Left lung (tissue), 14 donors: ENCODE measurements at places on chromosomes 2 and 18.

DNA sequence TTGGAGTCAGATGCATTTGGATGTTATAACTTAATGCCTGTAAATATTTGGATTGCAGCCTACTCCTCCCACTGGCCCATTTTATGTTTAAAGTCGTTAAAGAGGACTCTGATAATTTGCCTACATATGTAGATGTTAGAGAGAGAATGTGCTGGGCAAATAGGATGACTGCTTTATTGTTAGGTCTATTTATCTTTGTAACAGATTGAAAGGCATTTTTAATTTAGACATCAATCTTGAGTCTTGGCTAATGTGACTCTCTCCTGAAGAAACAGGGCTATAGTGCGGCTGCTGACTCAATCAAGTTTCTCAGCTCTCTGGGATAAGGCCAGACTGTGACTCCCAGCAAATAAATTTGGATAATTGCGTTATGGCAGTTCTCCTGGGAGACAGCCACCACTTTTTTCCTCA is 1101.4 kb downstream of the CBLN2 start:
- DNase-seq = peak; percentile 39

- no peak for DNase-seq
Measured at GRCh38 chr2:63639344-63639743, 50.6 kb downstream of the MDH1 start.

- no peak for DNase-seq
Measured at GRCh38 chr2:76080154-76080553, 369.4 kb upstream of the GCFC2 start.

GRCh38 chr2:206535260-206535986 is 92.1 kb downstream of the ADAM23 start:
- no peak for DNase-seq

- DNase-seq = no peak
Measured at GRCh38 chr18:29163596-29163995, 986.7 kb upstream of the CDH2 start.

DNA sequence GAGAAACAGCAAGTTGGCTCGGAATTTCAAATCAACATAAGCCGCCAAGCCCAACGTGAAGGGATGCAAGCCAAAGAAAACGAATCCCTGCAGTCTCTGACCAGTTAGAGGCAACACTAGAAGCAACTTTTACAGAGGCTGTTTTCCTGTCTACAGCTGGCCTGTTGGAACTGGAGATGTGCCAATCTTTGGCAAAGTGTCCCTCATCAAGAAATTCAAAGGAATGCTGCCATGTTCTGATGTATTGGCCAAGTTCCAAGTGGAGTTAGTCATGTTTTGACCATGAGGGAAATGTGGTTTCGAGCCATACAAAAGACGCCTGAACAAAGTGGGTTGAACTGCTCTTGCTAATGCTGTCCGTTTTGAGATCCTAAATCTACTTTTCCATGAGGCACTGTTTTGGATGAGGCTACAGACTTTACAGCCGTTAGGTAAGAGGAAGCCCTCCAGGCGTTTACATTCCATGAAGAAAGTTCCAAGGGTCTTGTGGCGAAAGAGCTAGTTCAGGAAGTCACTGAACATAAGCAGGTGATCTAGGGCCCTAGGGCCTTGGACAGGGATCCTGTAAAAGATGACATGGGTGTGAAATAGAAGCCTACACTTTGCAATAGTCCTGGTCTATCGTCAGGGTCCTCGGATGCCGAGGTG is 140.7 kb upstream of the PXDN start:
- no peak for DNase-seq

GRCh38 chr18:6920099-6920955 is 190.8 kb downstream of the ARHGAP28 start:
- DNase-seq = peak; percentile 78

GRCh38 chr2:111191877-111192276 is 71.2 kb downstream of the BCL2L11 start:
- no peak for DNase-seq

- no peak for DNase-seq
Measured at GRCh38 chr2:41903474-41904135, 144.2 kb upstream of the PKDCC start.

GRCh38 chr2:204018717-204019116 is 82.2 kb downstream of the ICOS start:
- DNase-seq = no peak

- DNase-seq = no peak
Measured at GRCh38 chr18:50849419-50849821, 29.5 kb upstream of the ME2 start.

- no peak for DNase-seq
Measured at GRCh38 chr18:35624146-35624545, 42.6 kb downstream of the GALNT1 start.

DNA sequence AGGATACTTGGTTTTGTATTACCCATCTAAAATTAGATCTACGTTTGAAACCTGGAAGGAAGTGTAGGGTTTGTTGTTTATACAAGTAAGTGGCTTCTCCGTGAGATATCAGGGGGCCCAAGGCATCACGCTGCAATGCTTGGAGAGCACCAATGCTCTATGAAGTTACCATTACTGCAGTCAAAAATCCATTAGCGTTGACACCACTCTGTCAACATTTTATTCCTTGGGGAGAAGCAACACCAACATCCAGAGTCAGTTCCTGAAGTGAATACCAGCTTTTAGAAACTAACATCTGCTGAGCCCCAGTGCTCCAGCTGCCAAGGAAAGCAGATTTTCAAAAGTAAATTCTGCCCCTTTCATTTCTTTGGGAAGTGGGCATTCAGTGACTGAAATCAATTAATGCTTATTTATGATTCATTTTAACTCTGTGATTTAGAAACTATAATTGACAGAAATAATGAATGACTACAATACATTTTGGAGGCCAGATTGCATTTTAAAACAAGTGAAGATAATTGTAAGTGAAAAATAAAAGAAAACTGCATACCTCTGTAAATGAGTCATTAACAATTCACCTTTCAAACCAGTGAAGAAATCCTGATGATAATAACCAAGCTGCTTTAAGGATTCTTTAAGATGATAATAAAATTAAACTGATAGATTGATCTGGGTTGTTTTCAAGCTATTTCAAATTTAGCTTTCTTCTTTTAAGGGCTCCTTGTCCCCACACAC is 30.5 kb downstream of the LRP1B start:
- DNase-seq = no peak

GRCh38 chr2:47346-47725 is 1.0 kb upstream of the FAM110C start:
- DNase-seq = no peak

GRCh38 chr2:171521361-171522051 is 768 bp upstream of the CYBRD1 start:
- DNase-seq = peak; percentile 12

DNA sequence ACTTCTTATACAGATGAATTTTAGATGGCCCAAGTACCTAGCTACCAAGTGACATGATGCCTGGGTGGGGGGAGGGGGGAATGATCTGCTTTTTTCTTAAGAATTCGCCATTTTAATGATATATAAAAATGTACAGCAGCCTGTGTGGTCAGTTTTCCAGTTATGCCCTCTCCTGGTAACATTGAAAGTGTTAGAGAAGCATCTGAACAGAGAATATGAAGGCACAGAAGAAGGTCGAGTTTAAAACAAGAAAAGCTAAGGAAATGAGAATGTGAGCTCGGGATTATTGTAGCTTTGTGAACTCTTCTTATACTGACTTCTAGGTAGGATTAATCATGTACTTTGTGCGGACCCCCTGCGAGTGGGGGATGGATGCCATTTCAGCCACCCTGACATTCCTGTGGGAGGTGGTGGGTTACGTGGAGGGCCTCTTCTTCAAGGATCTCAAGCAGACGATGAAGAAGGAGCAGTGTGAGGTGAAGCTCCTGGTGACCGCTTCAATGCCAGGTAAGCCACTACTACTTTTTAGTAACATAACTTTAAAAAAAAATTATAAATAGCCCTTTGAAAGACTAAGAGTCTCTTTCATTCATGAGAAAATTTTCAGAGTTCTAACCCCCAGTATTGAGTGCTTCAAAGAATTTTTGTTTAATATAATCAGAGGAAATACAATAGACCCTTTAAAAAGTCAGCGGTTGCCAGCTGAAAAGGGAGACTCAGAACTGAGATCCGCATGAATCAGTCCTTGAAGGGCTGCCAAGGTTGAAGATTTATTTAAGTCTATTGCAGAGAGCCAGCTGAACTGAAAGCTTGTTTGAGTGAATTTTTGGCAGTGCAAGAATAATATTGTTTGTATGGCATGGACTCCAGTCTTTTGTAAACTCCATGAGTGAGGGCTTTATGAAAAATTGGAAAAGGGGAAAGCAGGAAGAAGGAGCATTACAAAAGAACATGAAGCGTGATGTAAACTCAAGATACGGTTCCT is 68.6 kb upstream of the RPE start:
- peak; percentile 76 for DNase-seq

- DNase-seq = no peak
Measured at GRCh38 chr2:213238753-213239495, 45.3 kb upstream of the SPAG16 start.

GRCh38 chr2:225457482-225457881 is 58.0 kb downstream of the NYAP2 start:
- DNase-seq = no peak

DNA sequence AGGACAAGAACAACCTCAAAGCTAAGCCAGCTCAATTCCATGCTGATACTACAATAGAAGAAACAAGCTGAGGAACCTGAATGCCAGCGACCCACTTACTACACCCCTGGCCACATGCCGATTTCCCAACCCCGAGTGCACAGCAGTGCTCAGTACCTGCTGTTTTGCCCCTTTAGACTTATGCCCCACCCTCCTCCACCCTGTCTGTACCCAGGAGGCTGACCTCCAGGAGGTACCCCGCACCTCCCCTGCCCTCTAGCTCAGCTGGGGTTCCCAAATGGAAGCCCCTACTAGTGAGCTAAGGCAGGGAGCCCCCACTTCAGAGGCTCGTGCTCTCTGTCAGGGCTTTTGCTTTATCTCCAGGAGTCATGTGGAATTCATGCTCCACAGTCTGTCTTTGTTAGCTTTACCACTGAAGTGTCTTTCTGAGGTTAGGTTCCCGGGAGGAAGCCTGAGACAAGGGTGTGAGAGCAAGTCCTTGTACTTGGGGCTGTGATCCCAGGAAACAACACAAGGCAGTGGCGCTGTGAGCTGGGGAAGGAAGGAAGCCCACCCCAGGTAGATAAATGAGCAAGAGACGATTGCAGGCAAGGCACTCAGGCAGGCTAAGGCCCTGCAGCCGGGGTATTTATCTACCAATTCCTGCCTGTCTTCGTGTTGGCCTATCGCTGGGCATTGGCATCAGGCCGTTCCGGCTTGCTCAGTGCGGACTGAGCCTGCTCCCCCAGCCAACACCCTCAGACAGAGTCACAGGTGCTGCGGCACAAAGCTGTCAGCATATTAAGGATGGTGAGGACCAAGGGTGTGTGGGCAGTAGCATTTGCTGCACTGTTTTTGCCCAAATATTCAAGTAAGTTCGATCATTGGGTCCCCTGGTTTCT is 220.5 kb downstream of the CYP26B1 start:
- no peak for DNase-seq

GRCh38 chr2:165953306-165953654 is 296 bp downstream of the TTC21B start:
- no peak for DNase-seq

- DNase-seq = no peak
Measured at GRCh38 chr2:201366146-201366545, 9.0 kb upstream of the FLACC1 start.

- no peak for DNase-seq
Measured at GRCh38 chr2:225017713-225018112, 24.6 kb downstream of the DOCK10 start.

GRCh38 chr2:236887531-236887930 is 198.2 kb upstream of the COPS8 start:
- DNase-seq = no peak

- peak; percentile 92 for DNase-seq
Measured at GRCh38 chr2:227817850-227818674, 4.4 kb downstream of the CCL20 start.

GRCh38 chr2:112519506-112519905 is 22.8 kb upstream of the POLR1B start:
- DNase-seq = no peak

DNA sequence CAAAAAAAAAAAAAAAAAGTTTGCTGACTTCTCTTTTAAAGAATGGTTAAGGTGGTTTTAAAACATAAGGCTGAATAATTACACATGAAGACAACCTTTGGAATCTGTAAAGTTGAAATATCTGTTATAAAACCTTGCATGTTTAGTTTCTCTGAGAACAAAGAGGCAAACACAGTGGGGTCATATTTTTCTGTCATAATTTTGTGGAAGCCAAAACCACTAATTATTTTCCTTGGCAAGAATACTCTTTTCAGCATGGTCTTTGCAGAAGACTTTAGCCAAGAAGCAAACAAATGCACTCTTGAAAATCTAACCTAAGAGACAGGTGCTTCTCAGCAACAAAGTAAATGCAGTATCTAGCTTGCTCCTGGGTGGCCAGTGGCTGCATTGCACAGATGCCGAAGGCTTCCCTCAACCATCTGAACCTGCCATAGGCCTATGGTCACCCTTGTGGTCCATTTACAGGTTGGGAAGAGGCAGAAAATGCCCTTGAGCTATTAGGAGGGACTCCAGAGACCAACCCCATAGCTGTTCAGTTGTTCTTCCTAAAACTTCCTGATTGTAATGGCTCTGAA is 44.8 kb downstream of the ZAP70 start:
- no peak for DNase-seq

DNA sequence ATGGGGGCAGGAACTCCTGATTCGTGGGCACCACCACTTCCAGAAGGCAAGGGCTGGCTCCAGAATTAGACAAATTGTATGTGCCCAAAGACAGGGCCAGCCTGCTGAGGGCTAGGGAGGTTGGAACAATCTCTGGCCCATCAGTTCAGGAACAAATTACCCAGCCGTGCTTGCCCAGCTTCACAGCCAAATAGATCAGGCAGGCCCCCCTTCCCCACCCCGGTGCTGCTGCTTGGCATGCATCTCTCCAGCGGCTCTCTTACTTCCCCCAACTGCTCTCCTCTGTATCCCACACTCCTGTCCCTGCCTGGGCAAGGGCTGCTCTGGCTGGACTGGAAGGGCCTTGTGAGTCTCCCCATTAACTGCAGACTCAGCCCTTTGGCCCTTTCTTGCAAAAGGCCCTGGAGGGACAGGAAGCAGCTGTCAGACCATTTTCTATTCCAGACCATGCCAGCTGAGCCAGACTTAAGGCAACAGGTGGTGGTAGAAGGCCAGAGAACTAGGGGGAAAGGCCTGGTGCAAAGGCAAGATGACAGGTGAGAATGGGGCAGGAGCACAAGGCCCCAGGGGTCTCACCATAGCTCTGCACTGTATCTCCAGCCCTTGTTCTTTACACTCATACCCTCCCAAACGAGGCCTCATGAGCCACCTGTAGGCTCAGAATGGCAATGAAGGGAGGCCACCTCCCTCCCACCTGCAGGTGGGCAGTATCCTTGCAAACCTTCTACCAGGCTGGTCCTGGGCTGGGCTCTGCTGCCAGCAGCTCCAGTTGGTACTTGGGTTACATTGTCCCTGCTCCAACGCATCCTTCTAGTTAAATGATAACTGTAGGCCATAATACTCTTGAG is 30.7 kb upstream of the ACAA2 start:
- no peak for DNase-seq

- DNase-seq = no peak
Measured at GRCh38 chr18:6205706-6206105, 209.0 kb downstream of the L3MBTL4 start.
